ENCODE measurements at places on chromosomes 3 and 15.

DNA sequence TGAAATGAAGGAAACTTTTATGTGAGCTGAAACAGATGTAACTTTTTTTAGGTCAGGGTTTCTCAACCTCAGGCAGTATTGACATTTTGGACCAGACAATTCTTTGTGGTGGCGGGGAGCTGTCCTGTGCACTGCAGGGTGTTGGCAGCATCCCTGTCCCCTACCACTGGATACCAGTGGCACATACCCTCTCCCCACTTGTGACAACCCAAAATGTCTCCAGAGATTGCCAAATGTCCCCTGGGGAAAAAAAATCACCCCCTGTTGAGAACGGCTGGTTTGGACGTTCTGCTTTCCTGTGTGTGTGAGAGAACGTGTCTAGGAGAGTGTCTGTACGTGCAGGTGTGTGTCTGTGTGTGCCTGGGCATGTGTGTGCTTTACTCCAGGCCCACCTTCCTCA lies 30.7 kb upstream of the GRIP2 start:
- DNase-seq: no peak

GRCh38 chr3:190279690-190280089 lies 42.6 kb downstream of the CLDN1 start:
- DNase-seq: no peak

DNA sequence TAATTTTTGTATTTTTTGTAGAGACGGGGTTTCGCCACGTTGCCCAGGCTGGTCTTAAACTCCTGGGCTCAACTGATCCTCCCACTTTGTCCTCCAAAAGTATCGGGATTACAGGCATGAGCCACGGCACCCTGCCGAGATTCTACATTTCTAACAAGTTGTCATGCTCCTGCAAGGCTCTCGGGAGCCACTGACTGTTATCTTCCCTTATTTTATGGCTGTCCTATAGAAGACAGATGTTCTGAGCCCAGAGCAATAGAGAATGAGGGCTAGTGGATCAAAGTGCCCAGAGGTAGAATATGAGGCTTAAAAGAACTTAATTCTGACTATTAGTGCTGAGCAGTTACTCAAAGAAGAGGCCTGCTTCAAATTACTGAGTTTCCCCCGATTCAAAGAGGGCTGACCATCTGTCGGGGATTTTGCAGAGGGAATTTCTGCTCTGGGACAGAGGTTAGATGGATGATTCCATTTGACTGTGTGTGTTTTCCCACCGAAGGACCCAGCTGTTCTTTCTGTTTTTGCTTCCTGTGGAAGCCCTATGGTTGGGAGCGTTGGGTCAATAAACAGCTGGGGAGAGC lies 39.5 kb downstream of the ITPR1 start:
- no peak for DNase-seq

- DNase-seq: peak; percentile 75
These were observed 120.7 kb downstream of the LMLN start for GRCh38 chr3:198080521-198081384.

GRCh38 chr3:51588724-51589123 lies 50.2 kb downstream of the RAD54L2 start:
- no peak for DNase-seq

GRCh38 chr3:139216958-139217357 lies 126.9 kb upstream of the MRPS22 start:
- no peak for DNase-seq
